Endothelial cell of umbilical vein (primary cell): ENCODE measurements at places on chromosomes 1 and 21. TPM values are rescaled to one million over a fixed set of nuclear protein-coding genes. Genes with fewer than 3 reads are reported as not detected.

CTTNBP2NL gene
- 94.4 and 96.4 TPM in 2 replicates for total RNA-seq

GRCh38 chr1:111133866-111134265, 6.0 kb downstream of the DRAM2 start:
- no peak for DNase-seq

SEMA6C gene
- 46.2 and 53.0 TPM in 2 replicates for total RNA-seq

GRCh38 chr1:18012686-18013085, 94.9 kb upstream of the IGSF21 start:
- DNase-seq, result no peak

DNA sequence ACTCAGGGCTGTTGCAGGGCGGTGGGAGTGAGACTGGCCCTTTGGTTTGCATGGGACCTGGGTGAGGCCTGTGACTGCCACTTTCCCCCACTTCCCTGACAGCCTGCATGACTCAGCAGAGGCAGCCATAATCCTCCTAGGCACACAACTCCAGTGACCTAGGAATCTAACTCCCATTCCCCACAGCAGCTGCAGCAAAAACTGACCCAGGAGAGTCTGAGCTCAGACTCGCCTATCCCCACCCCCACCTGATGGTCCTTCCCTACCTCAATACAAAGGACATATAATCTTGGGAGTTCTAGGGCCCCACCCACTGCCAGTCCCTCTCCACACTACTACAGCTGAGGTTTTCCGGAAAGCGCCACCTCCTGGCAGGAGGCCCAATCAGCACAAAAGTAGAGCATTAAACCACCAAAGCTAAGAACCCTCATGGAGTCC, 26.7 kb downstream of the NDC1 start:
- peak; percentile 6 for DNase-seq

- DNase-seq, result peak; percentile 96
Measured at GRCh38 chr1:12477936-12478611, 139.9 kb downstream of the DHRS3 start.
